Hepatocyte (in vitro differentiated cells): ENCODE measurements at places on chromosomes 4 and X. TPM values are rescaled to one million over a fixed set of nuclear protein-coding genes. Genes with fewer than 3 reads are reported as not detected.

Gene HSFX4
- polyA plus RNA-seq = not detected in 2 replicates

- no peak for DNase-seq
Measured at GRCh38 chr4:2395038-2395437, 23.4 kb downstream of the ZFYVE28 start.

DNA sequence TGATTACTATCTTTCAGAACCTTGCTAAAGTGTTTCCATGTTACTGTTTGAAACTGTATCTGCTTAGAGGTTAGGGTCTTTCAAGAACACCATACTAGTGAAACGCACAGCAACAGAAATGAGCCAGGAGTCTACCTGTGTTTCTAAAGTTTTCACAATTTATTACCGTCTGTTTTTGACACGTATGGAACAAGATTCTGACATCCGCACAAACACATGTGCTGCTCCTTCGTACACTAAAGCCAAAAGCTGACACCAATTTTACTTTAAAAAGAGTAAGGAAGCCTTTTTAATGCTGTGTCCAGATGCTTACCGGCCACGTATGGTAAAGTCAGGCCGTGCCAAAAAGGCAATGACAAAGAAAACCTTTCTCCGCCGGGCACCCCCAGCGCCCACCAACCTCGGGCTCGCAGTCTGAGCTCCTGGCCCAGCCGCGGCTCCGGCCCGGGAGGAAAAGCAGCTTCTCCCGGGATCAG lies 532 bp downstream of the RPS4X start:
- DNase-seq = no peak

GRCh38 chr4:40594261-40595178 lies 35.1 kb downstream of the RBM47 start:
- DNase-seq = no peak

Gene TCEAL1
- polyA plus RNA-seq = 89.2 and 116 TPM in 2 replicates

GRCh38 chrX:129577473-129577872 lies 37.4 kb downstream of the OCRL start:
- peak; percentile 29 for DNase-seq

DNA sequence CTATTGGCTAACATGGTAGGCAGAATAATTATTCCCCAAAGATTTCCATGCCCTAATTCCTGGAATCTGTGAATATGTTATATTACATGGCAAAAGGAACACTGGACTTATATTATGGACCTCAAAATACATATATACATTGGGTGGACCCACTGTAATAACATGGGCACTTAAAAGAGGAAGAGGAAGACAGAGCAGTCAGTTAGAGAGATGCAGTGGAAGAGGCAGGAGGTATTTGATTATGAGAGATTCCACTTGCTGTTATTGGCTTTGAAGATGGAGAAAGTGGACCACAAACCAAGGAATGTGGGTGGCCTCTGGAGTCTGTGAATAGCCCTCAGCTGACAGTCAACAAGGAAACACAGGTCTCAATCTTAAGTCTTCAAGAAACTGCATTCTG lies 14.0 kb upstream of the ART3 start:
- no peak for DNase-seq

- no peak for DNase-seq
Measured at GRCh38 chrX:80334583-80334982, 85.7 kb upstream of the TENT5D start.

Gene PTCHD1
- polyA plus RNA-seq = 3.0 and 3.4 TPM in 2 replicates

DNA sequence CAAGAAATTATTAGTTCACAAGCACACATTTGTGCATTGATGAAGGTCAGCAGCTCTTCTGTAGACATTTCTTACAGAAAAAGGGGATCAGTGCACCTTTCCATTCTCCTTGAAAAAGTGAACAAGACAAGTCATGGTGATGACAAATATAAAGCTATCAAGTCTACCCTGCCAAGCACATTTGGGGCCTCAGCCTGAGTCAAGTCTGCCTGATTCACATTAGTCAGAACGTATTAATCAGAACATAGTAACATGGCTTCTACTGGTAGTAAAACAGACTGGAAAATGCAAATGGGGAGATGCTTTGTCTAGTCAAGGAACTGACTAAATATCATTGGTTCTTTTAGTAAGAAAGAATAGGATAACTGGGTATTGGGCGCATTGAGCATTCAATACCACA lies 2305.1 kb downstream of the PCDH7 start:
- DNase-seq = no peak

DNA sequence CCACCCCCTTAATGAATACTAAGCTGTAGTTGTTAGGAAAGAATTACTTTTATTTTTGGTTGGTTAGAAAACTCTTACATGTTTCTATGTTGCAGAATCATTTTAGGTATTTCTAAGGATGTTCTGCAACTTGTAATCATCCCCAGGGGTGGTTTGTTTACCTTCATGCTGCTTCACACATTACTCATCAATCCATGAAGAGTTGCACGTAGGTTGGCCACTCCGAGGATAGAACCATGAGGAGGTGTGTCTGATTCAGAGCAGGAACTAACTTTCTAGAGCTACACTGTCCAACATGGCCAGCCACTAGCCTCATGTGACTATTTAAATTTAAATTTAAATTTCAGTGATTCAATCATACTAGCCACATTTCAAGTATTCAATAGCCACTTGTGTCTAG lies 127.2 kb upstream of the FRMPD4 start:
- DNase-seq = no peak

Gene HPSE
- polyA plus RNA-seq = 3.8 and 8.0 TPM in 2 replicates

- DNase-seq = no peak
Measured at GRCh38 chrX:51155157-51155556, 177.5 kb upstream of the NUDT10 start.

- no peak for DNase-seq
Measured at GRCh38 chr4:16278178-16278577, 51.9 kb upstream of the TAPT1 start.

Gene AGTR2
- 0.21 TPM in 1 of 2 replicates, not detected in the other for polyA plus RNA-seq

DNA sequence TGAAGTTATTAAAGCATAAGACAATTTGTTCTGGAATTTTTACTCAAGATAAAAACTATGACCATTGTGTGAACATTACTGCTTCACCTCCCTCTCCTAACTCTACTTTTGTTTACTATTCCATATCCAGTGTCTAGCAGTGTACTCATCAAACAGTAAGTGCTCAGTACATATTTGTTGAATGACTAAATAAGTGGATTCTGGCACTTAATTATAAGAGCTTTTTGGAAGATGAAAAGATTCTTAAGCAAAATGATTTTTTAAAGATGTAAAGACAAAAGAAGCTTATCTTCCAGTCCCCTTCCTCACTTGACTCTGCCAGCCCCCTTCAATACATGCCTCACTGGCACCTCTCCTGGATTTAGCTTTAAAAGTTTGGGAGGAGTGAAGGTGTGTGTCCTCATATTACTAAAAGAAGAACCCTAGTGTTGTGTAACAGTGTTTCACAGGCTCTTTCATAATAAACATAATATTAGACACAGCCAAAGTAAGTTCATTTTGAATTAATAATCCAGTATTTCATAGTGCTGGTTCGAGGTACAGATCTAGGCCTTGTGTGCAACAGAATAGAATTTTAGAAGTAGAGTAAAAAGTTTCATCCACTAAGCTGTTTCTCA lies 53.0 kb downstream of the GAB1 start:
- DNase-seq = no peak

Gene TEX13B
- polyA plus RNA-seq = not detected in 2 replicates

- DNase-seq = no peak
Measured at GRCh38 chr4:25879991-25880651, 17.3 kb upstream of the SEL1L3 start.

DNA sequence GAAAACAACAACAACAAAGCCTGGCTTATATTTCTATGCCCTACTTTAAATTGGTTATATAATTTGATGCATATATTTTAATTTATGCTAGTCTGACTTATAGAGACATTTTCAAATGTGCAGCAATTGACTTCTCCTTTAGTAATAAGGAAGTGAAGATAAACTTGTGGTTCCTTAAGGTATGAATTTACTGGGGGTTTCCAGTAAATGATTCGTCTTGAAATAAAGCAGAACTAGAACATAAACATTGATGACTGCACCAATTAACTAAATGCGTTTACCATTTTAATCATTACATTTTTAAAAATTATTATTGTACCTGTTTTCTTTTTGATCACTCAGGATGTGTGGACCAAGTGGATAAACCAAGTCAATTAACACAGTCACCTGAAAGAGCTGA lies 99.6 kb upstream of the CCSER1 start:
- DNase-seq = no peak

- no peak for DNase-seq
Measured at GRCh38 chrX:154040863-154041262, 21.2 kb upstream of the IRAK1 start.

- no peak for DNase-seq
Measured at GRCh38 chrX:153848325-153848724, 18.0 kb upstream of the PDZD4 start.
